ENCODE measurements at places on chromosomes 13 and 19. TPM values are rescaled to one million over a fixed set of nuclear protein-coding genes. Genes with fewer than 3 reads are reported as not detected.

- no peak for DNase-seq
- peaks cover 37% of the 10 kb centered on the region for H3K27me3 ChIP-seq
- H3K36me3 ChIP-seq: no peaks in the 10 kb centered on the region
- peaks cover 9% of the 10 kb centered on the region for H3K4me1 ChIP-seq
- H3K4me3 ChIP-seq: no peak overlapping the region
Measured at GRCh38 chr19:54875506-54875905, 1.5 kb downstream of the FCAR start.

GRCh38 chr13:94416454-94417080 lies 62.9 kb downstream of the DCT start:
- H3K27me3 ChIP-seq: no peaks in the 10 kb centered on the region
- peaks cover 19% of the 10 kb centered on the region for H3K36me3 ChIP-seq
- no peak for DNase-seq

DNA sequence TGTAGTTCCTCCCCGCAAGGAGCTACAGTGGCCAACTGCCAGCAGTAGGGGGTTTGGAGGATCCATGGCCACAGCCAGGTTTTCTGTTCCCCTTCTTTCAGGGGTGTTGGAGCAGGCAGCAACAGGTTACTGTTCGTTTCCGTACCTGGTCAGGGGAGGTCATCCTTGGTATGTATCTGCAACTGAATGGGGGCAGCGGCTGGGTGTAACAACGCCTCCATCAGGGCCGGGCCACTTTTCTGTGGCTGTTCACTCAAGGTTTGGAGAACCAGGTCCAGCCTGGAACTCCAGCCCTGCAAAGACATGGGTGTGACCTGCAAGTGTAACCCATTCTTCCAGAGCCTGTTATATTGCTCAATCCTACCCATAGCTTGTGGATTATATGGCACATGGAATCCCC lies 732.3 kb upstream of the MIR17HG start:
- H3K27ac ChIP-seq: no peak overlapping the region
- H3K36me3 ChIP-seq: no peaks in the 10 kb centered on the region
- no peak for DNase-seq
- no peaks in the 10 kb centered on the region for H3K27me3 ChIP-seq

- H3K27ac ChIP-seq: peak overlapping the region; percentile 54
- H3K27me3 ChIP-seq: peaks cover 2% of the 10 kb centered on the region
- DNase-seq: no peak
- no peaks in the 10 kb centered on the region for H3K4me1 ChIP-seq
Measured at GRCh38 chr13:102280366-102280765, 121.5 kb downstream of the FGF14 start.

DNA sequence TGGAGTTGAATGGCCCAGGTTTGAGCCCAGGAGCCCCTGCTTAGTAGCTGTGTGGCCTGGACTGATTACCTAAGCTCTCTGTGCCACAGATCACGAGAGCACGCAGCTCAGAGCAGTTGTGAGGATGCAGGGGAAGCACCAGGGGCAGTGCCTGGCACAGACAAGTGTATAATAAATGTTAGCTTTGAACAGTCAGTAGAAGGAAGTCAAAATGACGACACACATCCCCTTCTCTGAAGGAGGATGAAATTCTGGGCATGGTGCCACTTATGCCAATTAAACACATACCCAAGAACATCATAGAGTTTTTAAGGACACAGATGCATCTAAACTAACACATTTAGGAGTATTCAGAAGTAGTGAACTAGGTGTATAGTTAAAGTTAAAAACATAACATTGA lies 24.9 kb upstream of the SIGLEC11 start:
- no peaks in the 10 kb centered on the region for H3K27me3 ChIP-seq
- peaks cover 14% of the 10 kb centered on the region for H3K36me3 ChIP-seq
- no peak for DNase-seq

GRCh38 chr13:95485518-95486144 lies 66.9 kb upstream of the CLDN10 start:
- peaks cover 9% of the 10 kb centered on the region for H3K27me3 ChIP-seq
- no peak overlapping the region for H3K4me3 ChIP-seq
- H3K4me1 ChIP-seq: no peaks in the 10 kb centered on the region
- no peaks in the 10 kb centered on the region for H3K36me3 ChIP-seq
- DNase-seq: no peak

- peaks cover 3% of the 10 kb centered on the region for H3K36me3 ChIP-seq
- peak overlapping the region; percentile 72 for H3K4me3 ChIP-seq
- peak; percentile 51 for DNase-seq
- peaks cover 5% of the 10 kb centered on the region for H3K27me3 ChIP-seq
- H3K27ac ChIP-seq: peak overlapping the region; percentile 72
- peaks cover 31% of the 10 kb centered on the region for H3K4me1 ChIP-seq
Measured at GRCh38 chr13:112688560-112689302, 1.1 kb upstream of the ATP11A start.

GRCh38 chr13:97108530-97108900 lies 113.6 kb upstream of the MBNL2 start:
- H3K27me3 ChIP-seq: peaks cover 16% of the 10 kb centered on the region
- H3K4me1 ChIP-seq: peaks cover 7% of the 10 kb centered on the region
- H3K27ac ChIP-seq: no peak overlapping the region
- H3K4me3 ChIP-seq: no peak overlapping the region

DNA sequence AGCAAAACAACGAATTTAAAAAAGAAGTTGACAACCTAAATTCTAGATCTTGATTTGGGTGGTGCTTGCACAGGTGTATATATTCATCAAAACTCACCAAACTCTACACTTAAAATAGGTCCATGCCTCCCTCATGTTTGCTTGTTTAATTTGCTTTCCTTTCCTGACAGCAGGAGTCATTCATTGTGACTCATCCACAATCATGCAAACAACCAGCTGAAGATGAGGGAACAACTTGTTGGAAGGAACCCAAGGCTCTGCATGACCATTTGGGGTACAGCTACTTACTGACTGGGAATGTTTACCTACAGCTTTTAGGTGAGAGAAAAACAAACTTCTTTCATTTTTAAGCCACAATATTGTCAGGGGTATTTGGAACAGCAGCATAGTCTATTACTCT lies 96.6 kb downstream of the RXFP2 start:
- no peaks in the 10 kb centered on the region for H3K36me3 ChIP-seq
- H3K27ac ChIP-seq: no peak overlapping the region
- no peak for DNase-seq
- H3K27me3 ChIP-seq: peaks cover 13% of the 10 kb centered on the region

- no peaks in the 10 kb centered on the region for H3K36me3 ChIP-seq
- H3K4me3 ChIP-seq: no peak overlapping the region
- DNase-seq: no peak
- H3K27ac ChIP-seq: no peak overlapping the region
Measured at GRCh38 chr19:30093966-30094755, 152.1 kb downstream of the URI1 start.

DNA sequence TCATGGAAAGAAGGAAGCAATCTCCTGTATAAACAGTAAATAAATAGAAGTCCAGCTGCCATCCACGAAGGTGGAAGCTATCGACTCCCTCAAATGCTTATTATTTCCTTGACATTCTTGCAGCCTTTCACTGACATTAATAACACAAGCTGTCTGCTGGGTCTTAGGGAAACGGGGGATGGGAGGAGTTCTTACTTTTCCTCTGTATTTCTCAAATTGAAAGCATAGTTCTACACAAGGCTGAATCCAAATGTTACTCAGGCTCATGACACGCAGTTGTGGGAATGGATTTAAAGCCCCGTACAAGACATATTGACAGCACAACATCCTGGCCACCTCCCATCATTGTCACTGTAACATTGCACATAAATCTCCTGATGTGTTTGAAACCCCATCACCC lies 4.0 kb downstream of the SERPINE3 start:
- no peaks in the 10 kb centered on the region for H3K36me3 ChIP-seq
- no peak for DNase-seq
- H3K4me1 ChIP-seq: peaks cover 8% of the 10 kb centered on the region
- no peak overlapping the region for H3K4me3 ChIP-seq

DNA sequence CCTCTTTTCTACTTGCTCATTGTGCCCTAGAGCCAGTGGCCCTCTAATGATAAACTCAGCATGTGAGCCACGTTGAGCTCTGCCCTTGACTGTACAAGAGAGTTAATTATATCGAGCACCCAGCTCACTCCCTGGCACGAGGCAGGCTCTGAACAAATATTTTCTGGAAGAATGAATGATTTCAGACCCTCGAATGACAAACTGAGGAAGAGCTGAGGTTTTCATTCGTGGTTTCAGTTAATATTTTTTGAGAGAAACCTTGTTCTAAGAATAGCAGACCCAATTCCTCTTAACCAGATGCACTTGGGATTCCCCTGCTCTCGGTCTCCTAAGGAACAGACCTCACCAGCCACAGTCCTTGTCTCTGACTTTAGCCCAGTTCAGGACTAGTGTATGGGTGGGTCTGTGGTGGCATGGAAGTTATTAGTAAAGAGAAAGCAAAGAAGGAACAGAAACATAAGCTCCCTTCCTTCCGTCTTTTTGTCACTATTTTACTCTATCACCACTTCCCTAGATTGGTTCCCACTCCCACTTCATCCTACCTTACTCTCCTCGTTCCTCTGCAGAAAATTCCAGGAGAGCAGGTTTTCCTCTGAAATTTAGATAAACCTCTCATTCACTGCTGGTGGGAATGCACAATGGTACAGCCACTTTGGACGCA lies 22.1 kb upstream of the WDFY2 start:
- H3K27ac ChIP-seq: no peak overlapping the region
- H3K4me1 ChIP-seq: peaks cover 31% of the 10 kb centered on the region
- no peaks in the 10 kb centered on the region for H3K27me3 ChIP-seq
- H3K4me3 ChIP-seq: peak overlapping the region; percentile 19

- H3K4me3 ChIP-seq: no peak overlapping the region
- no peak overlapping the region for H3K27ac ChIP-seq
- DNase-seq: no peak
- H3K27me3 ChIP-seq: peaks cover 7% of the 10 kb centered on the region
Measured at GRCh38 chr13:43239275-43239840, 216.0 kb downstream of the DNAJC15 start.

- no peak for DNase-seq
- peaks cover 4% of the 10 kb centered on the region for H3K27me3 ChIP-seq
- H3K36me3 ChIP-seq: no peaks in the 10 kb centered on the region
Measured at GRCh38 chr13:77521595-77522367, 13.7 kb upstream of the SCEL start.

GRCh38 chr13:48072304-48072703 lies 22.6 kb downstream of the MED4 start:
- H3K36me3 ChIP-seq: peaks cover 87% of the 10 kb centered on the region
- H3K4me1 ChIP-seq: no peaks in the 10 kb centered on the region
- no peak for DNase-seq
- H3K4me3 ChIP-seq: no peak overlapping the region

DNA sequence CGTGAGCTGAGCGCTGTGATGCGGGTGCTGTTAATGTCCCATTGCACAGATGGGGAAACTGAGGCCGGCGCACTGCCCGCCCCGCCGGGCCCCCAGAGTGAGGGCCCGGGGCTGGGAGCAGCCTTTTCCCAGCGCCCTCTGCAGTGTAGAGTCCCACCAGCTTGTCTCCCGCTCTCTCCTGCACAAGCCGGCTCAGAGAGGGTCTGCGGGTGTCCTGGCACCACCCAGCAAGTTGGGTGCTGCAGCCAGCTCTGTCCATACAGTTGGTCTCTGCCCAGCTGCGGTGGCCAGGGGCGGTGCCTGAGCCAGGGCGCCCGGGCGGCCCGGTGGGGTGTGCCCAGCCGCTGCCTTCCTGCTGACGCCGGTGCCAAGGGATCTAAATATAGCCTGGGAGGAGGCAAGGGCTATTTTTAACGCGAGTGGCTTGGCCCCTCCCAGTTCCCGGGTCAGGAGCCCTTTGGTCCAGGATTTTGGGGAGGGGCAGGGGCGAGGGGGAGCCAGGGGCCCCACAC lies 19.3 kb downstream of the GADD45B start:
- peak overlapping the region; percentile 79 for H3K4me3 ChIP-seq
- H3K27me3 ChIP-seq: peaks cover 28% of the 10 kb centered on the region
- H3K36me3 ChIP-seq: no peaks in the 10 kb centered on the region
- no peak overlapping the region for H3K27ac ChIP-seq
- DNase-seq: no peak

DNA sequence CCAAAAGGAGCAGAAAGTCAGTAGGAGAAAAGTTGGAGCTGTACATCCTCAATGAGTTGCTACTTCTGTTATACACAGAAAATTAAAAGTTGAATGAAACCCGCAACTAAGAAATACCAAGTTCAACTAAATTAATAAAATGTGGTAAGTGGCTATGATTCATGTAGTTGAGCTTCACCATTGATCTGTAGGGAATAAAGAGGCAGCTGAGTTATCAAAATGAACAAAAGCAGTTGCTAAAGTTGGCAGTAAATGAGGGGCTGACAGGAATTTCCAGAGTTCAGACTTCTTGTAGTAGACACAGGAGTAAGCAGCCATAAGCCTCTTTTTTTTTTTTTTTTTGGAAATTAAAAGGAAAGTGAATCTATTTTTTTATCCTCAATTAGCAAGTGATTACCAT lies 234.6 kb downstream of the POSTN start:
- no peaks in the 10 kb centered on the region for H3K27me3 ChIP-seq
- no peak overlapping the region for H3K4me3 ChIP-seq
- H3K36me3 ChIP-seq: no peaks in the 10 kb centered on the region
- H3K27ac ChIP-seq: no peak overlapping the region
- no peak for DNase-seq
- no peaks in the 10 kb centered on the region for H3K4me1 ChIP-seq

- peaks cover 6% of the 10 kb centered on the region for H3K27me3 ChIP-seq
- H3K4me1 ChIP-seq: peaks cover under 1% of the 10 kb centered on the region
- no peak overlapping the region for H3K4me3 ChIP-seq
- H3K36me3 ChIP-seq: no peaks in the 10 kb centered on the region
Measured at GRCh38 chr19:14683439-14683838, 6.4 kb upstream of the ZNF333 start.

Gene ZNF729
- not detected for total RNA-seq

Gene DHDH
- 1.7 TPM for total RNA-seq

Gene SHISA7
- not detected for total RNA-seq

Gene PCDH17
- not detected for total RNA-seq

Gene FFAR1
- not detected for total RNA-seq

Gene FPR1
- total RNA-seq: not detected

Gene KASH5
- total RNA-seq: not detected

Gene SPACA4
- not detected for total RNA-seq

Gene AP3D1
- 92.6 TPM for total RNA-seq

Gene PLVAP
- total RNA-seq: not detected
